ENCODE measurements at places on chromosomes 5 and 9. TPM values are rescaled to one million over a fixed set of nuclear protein-coding genes. Genes with fewer than 3 reads are reported as not detected.

PRSS3 gene
- 341 TPM for total RNA-seq

ABLIM3 gene
- total RNA-seq: 4.1 TPM

ZBTB6 gene
- 2.8 TPM for total RNA-seq

ZBTB34 gene
- 2.8 TPM for total RNA-seq

SLCO6A1 gene
- total RNA-seq: not detected

GBA2 gene
- total RNA-seq: 22.0 TPM

HMCN2 gene
- total RNA-seq: 0.55 TPM

DNA sequence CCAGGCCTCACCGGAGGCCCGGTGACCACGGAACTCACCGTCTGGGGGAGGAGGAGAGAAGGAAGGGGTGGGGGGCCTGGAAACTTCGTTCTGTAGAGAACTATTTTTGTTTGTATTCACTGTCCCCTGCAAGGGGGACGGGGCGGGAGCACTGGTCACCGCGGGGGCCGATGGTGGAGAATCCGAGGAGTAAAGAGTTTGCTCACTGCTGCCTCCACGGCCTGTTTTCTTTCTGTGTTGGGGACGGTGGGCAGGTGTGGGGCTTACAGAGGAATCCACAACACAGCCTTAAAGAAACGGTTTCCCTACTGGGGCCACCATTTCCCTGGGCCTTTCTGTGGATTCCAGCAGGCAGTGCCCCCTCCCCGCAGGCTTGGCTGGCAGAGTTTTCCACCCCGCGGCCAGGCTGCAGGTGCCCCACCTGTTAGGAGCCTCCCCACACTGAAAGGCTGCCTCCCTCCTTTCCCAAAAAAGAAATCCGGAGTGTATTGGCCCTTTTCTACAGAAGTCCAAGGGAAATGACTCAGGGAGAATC, 80.8 kb downstream of the NTNG2 start:
- H3K4me1 ChIP-seq: peaks cover 22% of the 10 kb centered on the region
- H3K4me3 ChIP-seq: peak overlapping the region; percentile 55
- H3K27ac ChIP-seq: peak overlapping the region; percentile 54
- H3K27me3 ChIP-seq: no peaks in the 10 kb centered on the region

DNA sequence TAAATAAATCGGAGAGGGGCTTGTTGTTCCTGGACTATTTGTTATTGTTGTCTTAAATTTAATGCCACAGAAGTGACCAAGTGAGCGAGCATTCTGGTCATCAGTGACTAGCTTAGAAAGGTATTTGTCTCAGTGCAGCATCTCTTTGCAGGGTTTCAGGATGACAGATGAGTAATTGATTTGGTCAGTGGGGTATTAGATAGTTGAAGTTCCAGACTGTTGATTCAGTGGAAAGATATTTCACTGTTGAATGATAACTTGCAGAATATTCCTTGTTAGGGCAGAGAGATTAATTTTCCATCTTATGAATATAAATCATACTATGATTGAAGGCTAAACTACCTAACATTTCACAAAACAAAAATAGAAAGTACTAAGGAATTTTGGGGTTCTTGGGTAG, 122.4 kb downstream of the TRIO start:
- peaks cover 20% of the 10 kb centered on the region for H3K4me1 ChIP-seq
- no peak overlapping the region for H3K27ac ChIP-seq
- H3K4me3 ChIP-seq: no peak overlapping the region
- no peaks in the 10 kb centered on the region for H3K36me3 ChIP-seq

DNA sequence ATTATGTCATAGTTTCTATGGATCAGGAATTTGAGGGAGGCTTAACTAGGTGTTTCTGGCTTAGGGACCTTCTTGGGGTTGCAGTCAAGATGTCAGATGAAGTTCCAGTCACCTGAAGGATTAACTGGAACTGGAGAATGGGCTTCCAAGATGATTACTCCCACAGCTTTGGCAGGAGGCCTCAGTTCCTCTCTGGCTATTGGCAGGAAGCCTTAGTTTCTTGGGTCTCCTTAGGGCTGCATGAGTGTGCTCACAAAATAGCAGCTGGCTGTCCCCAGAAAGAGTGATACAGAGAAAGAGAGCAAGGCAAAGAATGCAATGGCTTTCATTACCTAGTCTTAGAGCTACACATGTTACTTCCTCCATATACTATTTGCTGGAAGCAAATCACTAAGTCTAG, 138.1 kb upstream of the TLE4 start:
- H3K36me3 ChIP-seq: no peaks in the 10 kb centered on the region
- H3K4me1 ChIP-seq: peaks cover 10% of the 10 kb centered on the region
- DNase-seq: no peak
- H3K27ac ChIP-seq: no peak overlapping the region
- H3K4me3 ChIP-seq: no peak overlapping the region
- H3K27me3 ChIP-seq: no peaks in the 10 kb centered on the region

DNA sequence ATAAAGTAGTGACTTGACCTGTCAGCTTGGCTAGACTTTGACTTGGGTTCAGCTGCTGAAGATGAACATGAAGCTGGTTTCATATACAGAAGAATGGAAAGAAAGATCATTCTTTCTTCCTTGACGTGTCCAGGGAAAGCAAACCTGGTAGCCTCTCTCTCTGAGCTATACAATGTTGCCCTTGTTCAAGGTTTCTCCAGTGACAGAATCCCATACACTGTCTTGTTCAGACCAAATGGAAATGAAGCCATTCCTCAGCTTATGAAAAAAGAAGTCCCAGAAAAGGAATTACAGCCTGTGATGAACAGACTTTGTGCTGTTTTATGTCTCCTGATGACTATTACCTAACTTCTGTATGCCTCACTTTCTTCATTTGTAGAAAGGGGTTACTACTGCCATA, 349.8 kb upstream of the KLF4 start:
- H3K27ac ChIP-seq: no peak overlapping the region
- no peak for DNase-seq
- H3K27me3 ChIP-seq: no peaks in the 10 kb centered on the region
- no peak overlapping the region for H3K4me3 ChIP-seq

DNA sequence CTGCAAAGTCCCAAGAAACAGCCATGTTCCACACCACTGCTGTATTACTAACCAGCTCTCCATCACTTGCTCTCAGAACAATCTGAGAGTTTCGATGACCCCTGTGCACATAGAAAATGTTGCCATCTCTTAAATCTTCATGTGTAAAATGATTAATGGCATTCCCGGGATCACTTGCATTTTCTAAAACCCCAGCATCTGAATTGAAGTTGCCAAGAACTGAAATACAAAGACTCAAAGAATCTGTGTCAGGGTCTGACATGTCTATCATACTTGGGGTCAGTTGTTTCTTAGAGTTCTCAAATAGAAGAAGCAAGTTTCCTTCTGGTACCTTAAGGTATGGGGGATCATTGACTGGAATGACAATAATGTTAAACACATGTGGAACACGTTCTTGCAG, 115.1 kb downstream of the ESM1 start:
- no peaks in the 10 kb centered on the region for H3K36me3 ChIP-seq
- H3K27me3 ChIP-seq: no peaks in the 10 kb centered on the region
- DNase-seq: no peak
- no peak overlapping the region for H3K4me3 ChIP-seq
- no peaks in the 10 kb centered on the region for H3K4me1 ChIP-seq

DNA sequence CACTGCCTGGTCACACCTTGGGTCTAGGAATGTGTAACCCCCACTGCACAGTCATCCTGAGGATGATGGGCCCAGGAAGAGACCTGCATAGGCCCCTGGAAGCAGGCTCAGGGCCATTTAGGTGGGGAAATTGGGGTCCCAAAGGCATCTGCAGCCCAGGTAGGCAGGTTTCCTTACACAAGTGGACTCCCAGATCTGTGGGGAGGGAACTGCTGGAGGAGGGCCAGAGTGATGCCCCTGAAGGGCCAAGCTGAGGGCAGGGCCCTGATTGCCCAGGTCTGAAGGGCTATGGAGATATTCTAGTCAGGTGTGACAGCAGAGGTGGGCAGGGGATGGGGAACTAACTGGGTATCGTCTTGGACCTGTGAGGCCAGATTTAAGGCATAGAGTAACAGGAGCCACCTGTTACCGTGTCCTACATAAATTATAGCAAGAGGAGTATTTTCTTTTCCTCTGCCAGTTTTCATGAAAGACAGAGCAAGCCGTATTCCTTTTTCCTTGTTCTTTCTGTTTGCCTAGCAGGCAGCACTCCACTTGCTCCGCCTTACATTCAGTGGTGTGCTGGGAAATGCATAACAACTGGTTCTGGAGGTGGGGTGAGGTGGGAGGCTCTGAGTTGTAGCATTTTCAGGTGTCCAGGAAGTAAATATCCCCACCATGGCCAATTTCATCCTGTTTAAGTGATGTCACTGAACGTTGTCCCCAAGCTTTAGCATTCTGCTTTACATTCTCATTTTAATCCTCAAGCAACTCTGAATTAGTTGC, 41.3 kb downstream of the PPARGC1B start:
- no peaks in the 10 kb centered on the region for H3K4me1 ChIP-seq
- DNase-seq: no peak
- no peak overlapping the region for H3K4me3 ChIP-seq
- H3K27me3 ChIP-seq: no peaks in the 10 kb centered on the region

- no peaks in the 10 kb centered on the region for H3K36me3 ChIP-seq
- H3K4me1 ChIP-seq: no peaks in the 10 kb centered on the region
- H3K27me3 ChIP-seq: no peaks in the 10 kb centered on the region
These were observed 71.6 kb downstream of the PCDH1 start for GRCh38 chr5:141806626-141807025.

GRCh38 chr9:91001146-91001611, 199.6 kb downstream of the SYK start:
- no peak for DNase-seq
- no peaks in the 10 kb centered on the region for H3K4me1 ChIP-seq
- no peaks in the 10 kb centered on the region for H3K36me3 ChIP-seq
- H3K27me3 ChIP-seq: no peaks in the 10 kb centered on the region
- H3K4me3 ChIP-seq: no peak overlapping the region

DNA sequence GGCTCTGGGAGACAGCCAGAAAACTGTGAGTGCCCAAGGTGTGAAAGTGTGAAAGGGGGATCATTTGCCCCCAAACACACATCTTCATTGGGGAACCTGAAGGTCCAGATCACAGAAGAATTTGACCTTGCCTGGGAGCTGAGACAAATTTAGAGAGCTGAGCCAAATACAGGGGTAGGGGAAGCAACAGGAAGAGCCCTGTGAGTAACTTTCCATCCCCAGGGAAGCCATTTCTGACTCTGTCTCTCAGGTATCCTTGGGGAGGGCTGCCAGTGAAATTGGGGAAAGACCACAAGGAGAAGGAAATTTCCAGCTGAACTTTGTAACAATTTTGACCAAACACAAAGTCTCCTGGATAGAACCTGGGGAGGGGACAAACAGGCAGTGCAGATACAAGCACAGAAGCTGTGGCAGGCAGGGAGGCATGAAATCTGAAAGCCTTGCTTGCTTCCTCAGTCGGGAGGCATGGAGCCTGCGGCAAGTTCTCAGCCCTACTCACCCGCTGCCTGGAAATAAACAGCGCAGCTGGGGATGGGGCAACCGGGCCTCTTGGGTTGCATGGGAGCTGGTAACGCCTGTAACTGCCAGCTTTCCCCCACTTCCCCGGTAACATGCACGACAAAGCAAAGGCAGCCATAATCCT, 31.5 kb upstream of the ZCCHC9 start:
- DNase-seq: no peak
- no peaks in the 10 kb centered on the region for H3K36me3 ChIP-seq
- H3K4me3 ChIP-seq: no peak overlapping the region
- H3K4me1 ChIP-seq: peaks cover 5% of the 10 kb centered on the region
- H3K27ac ChIP-seq: no peak overlapping the region
- H3K27me3 ChIP-seq: no peaks in the 10 kb centered on the region

GRCh38 chr9:2407450-2407849, 214.1 kb upstream of the VLDLR start:
- H3K36me3 ChIP-seq: no peaks in the 10 kb centered on the region
- H3K4me3 ChIP-seq: no peak overlapping the region
- H3K27ac ChIP-seq: no peak overlapping the region
- no peaks in the 10 kb centered on the region for H3K27me3 ChIP-seq

GRCh38 chr9:114282926-114283325, 40.0 kb upstream of the ORM1 start:
- no peaks in the 10 kb centered on the region for H3K27me3 ChIP-seq
- no peak overlapping the region for H3K4me3 ChIP-seq
- no peaks in the 10 kb centered on the region for H3K4me1 ChIP-seq

DNA sequence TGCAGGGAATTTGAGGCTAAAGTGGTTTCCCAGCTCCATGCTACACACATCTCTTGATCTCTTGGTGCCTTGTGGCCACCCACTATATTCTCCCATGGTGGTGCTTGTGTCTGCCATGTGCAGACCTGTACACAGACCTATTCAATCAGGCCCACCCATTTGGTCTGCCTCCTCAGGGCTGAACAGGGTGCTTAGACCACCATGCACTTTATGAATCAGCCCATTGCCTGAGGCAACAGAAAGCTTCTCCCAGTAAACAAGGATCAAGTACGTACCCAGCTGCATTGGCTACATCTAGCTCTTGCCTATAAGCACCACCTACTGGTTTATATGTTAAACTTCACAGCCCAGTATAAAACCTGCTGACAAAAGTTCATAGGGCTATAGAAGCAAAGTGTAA, 664.3 kb upstream of the EDIL3 start:
- H3K4me3 ChIP-seq: no peak overlapping the region
- DNase-seq: no peak
- no peaks in the 10 kb centered on the region for H3K36me3 ChIP-seq
- H3K27me3 ChIP-seq: no peaks in the 10 kb centered on the region
- H3K4me1 ChIP-seq: no peaks in the 10 kb centered on the region

DNA sequence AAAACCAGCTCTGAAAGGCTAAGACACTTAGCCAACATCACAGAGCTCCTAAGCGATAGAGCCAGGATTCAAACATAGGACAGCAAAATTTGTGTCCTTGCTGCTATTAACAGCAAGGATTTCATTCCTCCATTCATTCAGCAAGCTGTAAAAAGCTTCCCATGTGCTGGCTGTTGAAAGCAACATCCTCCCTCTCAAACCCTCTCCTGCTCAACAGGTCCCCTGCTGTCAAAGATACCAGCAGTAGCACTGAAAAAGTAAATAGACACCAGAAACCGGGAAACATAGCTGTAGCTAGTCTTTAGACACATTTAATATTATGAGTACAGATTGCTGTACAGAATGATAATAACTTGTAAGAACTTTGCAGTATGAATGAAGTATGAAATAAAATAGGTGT, 52.6 kb upstream of the ADAMTSL1 start:
- no peaks in the 10 kb centered on the region for H3K4me1 ChIP-seq
- no peak overlapping the region for H3K27ac ChIP-seq
- H3K4me3 ChIP-seq: no peak overlapping the region
- no peaks in the 10 kb centered on the region for H3K27me3 ChIP-seq

DNA sequence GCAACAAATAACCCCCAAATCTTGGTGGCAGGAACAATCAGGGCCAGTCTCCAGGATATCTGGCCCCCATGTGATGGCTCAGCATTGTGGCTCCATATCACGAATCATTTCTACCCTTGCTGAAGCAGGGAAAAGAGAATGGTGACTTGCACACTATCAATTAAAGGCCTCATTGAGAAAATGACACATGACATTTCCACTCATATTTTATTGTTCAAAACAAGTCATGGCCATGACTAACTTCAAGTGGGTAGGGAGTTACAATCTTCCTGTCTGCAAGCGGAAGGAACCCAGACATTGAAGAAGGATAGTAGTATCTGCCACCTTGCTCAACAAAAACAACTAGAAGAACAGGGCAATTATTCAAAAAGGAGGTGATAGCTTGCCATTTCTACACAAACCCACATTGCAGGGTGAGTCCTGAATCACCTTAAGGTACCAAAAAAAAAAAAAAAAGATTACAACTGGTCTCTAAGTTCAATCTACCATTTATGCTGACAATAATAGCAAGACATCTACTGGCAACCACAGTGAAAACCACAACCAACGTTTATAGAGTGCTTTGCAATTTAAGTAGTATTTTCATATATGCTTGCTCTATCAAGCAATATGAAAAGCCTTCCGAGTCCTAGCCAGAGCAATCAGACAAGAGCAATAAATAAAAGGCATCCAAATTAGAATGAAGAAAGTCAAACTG, 186.7 kb upstream of the DAPK1 start:
- H3K36me3 ChIP-seq: no peaks in the 10 kb centered on the region
- no peak for DNase-seq
- no peak overlapping the region for H3K27ac ChIP-seq
- H3K27me3 ChIP-seq: no peaks in the 10 kb centered on the region
- no peaks in the 10 kb centered on the region for H3K4me1 ChIP-seq

All from pancreas (tissue), 10 donors.